NCI-H226 (cell line): ENCODE measurements at places on chromosomes 6 and 20.

DNA sequence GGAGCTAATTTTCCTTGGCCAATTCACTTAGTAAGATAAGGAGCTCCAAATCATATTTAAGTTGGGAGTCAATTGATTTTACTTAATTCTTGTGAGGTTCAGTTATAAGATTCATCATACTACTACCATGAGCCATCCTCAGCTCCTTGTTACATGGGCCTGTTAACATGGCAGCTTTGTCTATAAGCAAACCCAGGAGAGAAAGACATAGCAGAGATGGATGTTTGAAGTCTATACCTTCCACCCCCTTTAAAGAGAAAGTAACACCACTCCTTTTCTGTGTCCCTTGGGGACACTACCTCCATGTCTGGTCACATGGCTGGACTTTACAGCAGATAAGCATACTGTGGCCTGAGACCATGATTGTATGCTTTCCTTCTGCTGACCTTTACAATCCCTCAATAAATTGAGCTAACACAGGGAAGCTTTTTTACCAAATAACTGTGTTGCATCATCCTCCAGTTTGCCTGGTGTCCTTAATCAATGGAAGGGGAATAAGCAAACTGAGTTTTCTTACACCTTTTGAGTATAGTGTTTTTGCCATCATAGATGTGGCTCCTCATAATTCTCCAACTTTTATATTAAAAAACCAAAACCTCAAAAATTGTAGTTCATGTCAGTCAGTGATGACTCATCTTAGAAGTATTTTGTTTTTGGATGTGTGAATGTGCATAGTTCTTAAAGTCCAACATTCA lies 9.8 kb upstream of the ZNFX1 start:
- no peak for DNase-seq

DNA sequence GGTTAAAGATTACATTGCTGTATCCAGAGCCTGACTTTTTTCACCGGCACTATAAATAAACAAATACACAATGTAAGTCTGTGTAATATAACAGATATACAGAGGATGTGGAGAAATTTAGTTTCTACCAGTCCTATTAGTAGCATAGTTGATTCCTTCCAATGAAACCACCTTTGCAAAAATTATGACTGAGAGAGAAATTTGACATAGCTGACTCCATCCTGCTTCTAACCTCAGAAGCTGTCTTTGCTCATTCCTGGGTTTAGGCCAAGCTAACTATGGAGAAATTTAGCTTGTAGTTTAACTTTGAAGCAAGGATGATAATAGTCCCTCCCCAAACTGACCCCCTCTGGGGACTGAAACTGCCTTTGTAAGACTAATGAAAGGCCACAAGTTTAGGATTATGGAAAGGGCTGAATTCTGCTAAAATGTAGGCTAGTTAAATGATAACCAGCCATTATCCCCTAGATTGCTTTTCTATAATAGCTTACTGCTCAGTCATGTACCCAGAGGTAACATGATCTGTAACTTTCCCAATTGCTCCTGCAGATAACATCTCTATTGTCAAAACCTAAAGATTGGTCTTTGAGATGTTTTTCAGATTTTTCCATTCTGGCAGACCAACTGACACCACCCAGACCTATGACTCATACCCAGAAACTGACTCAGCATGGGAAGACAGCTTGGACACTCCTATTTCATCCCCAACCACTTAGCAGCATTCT lies 172.8 kb upstream of the ARG1 start:
- DNase-seq: peak; percentile 72

DNA sequence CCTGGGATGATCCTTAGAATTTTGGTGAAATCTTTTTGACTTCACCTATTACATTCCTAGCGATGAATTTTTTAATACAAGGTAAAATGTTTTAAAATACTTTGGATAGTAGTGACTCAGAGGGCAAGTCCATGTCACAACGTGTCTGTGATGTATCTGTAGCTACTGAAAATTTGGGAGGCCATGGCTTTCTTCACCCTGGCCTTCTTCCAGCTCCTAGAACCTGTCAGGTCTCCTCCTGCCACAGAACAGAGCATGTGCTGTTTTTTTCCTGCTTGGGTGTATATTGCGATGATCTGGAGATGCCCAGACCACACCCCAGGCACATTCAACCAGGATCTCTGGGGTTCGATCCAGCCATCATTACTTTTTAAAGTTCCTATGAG lies 194.4 kb downstream of the BTBD3 start:
- no peak for DNase-seq

DNA sequence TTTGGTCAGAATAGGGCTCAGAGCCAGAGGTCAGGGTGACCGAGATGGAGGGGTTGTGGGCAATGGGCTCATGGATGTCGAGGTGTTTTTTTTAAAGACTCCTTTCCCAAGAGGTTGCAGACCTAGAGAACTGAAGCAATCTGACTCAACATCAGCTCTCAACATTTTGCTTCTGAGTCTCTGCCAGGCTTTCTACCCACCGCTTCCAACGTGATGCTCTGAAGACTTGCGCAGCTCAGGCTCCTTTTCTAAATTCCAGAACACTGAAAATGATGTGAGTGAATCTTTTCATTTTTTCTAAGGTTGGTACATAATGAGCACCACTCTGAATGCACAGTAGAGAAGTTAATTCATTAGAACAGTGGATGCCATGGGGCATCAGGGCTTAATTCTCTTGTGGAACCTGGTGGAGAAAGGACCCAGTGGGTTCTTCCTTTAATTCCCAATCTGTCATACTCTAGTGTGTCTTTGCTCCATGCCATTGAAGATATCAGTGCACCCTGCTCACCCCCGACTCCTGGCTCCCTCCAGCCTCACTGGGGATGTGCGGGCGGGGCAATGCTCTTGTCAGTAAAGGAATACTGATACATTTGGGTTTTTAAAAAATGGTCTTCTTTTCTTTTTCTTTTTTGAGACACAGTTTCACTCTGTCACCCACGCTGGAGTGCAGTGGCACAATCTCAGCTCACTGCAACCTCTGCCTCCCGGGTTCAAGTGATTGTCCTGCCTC lies 17.0 kb upstream of the KIF13A start:
- no peak for DNase-seq

GRCh38 chr6:149627672-149628071 lies 20.8 kb downstream of the KATNA1 start:
- DNase-seq: no peak

GRCh38 chr20:50312682-50313521 lies 122.3 kb downstream of the CEBPB start:
- peak; percentile 97 for DNase-seq

DNA sequence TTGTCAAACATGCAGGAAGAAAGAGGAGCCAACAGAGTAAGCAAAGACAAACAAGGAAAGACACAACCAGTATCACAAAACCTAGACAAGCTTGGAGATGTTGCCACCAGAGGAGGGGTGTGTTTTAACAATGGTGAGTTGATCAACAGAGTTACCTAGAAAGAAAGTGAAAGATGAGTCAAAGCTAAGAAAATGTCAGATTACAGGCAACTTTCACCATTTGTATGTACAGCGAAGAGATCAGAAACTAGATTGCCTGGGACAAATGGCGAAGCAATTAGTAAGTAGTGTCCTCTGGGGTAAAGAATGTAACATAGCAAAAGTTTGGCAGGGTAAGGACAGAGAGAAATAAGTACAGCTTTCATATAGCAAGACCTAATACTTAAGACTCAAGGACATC lies 51.6 kb upstream of the POU3F2 start:
- no peak for DNase-seq

GRCh38 chr6:154614101-154614500 lies 103.6 kb upstream of the CNKSR3 start:
- DNase-seq: peak; percentile 12

GRCh38 chr6:52689857-52690256 lies 18.9 kb downstream of the TMEM14A start:
- DNase-seq: no peak

DNA sequence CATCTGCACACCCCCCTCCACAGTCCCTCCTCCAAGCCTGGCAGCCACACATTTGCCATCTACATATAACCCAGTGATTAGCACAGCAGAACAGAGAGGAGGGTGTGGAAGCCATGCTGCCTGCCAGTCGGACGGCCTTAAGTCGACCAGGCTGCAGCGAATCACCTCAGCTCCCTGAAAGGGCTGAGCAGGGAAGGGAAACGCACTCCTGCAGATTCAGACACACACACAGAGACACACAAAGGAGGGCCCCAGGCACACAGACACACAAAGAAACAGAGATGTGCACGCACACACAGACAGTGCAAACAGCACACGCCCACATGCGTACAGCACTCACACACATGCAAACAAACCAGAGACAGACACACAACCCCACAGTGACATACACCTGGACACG lies 11.2 kb upstream of the SIRPA start:
- no peak for DNase-seq

DNA sequence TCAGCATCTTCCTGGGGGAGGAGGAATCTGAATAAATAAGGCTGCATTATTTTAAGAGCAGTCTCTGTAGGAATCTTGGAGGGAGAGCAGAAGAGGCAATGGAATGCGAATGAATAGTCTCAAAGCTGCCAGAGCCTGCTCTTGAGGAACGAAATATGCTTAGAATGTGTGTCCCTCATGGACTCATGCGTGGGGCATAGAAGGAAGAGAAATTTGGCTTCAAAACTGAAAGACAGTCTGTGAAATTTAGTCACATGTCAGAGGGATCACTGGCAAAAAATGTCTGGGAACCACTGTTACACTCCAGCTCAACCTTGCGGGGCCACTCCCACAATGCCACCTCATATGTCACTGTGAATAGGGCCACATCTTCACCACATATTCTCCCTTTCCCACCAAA lies 95.5 kb downstream of the GJA10 start:
- DNase-seq: peak; percentile 32

GRCh38 chr20:3316136-3316535 lies 77.1 kb upstream of the SLC4A11 start:
- no peak for DNase-seq

DNA sequence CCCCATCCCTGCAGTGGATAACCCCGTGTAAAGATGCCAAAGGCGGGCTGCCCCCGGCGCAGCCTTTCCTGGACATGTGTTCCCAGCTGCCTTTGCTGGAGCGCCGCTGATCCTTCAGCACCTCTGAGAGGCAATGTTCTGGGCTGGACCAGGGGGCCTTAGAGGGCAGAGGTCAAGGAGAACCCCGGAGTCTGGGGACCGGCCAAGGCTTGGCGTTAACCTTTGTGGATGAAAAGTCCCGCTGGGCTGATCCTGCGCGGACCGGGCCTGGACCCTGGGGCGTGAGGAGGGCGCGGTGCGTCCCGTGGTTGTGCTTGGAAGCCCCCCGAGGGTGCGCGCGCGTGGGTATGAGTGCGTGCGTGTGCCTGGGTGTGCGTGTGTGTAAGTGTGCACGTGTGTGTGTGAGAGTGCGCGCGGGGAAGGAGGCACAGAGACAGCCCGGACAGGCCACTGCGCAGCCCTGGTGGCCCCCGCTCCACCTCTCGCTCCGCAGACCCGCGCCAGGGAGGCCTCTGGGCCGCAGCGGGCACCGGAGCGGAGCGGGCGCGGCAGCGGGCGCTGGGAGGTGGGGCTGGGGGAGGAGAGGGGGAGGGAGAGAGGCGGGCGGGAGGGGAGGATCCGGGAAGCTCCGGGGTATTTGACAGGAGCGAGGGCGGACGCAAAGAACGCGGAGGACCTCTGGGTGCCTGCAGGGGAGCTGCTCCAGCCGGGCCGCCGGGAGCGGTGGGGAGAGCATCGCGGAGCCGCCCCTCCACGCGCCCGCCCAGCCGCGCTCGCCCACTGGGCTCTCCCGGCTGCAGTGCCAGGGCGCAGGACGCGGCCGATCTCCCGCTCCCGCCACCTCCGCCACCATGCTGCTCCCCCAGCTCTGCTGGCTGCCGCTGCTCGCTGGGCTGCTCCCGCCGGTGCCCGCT lies at the start of gene SMOC2:
Gene SMOC2 (plus strand): TSS at position 665 of the 914 bp plus-strand sequence. CDS start 187 bp downstream, at position 852.
- no peak for DNase-seq

DNA sequence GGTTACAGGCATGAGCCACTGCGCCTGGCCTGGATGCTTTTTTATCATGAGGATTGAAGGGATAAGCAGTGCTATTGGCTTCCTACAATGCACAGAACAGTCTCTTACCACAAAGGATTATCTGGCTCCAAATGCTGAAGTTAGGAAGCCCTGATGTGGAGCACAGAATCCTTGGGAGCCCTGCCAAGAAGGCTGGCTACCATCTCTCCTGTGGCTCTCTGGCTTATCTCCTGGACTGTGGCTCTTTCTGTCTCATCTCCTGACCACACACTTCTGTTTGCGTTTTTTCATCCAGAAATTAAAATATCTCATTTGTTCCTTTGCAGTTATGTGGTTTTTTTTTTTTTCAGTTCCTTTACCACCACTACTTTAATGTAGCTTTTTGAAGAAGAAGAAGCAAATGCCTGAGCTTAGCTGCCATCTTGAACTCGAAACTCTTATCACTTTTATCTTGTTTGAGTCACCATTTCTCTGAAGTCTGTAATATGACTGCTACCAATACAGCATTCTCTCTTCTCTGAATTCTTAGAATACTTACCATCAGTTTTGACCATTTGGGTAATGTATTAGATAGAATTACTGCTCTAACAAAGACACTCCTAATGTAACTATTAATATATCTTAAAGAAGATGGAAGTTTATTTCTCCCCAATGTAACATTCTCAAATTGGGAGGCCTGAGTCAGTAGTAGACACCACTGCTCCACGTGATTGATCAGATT lies 1044.7 kb downstream of the KIF16B start:
- peak; percentile 25 for DNase-seq

GRCh38 chr20:8795404-8795803 lies 273.5 kb upstream of the PLCB4 start:
- no peak for DNase-seq

GRCh38 chr6:16332175-16332542 lies 93.8 kb downstream of the GMPR start:
- peak; percentile 59 for DNase-seq

DNA sequence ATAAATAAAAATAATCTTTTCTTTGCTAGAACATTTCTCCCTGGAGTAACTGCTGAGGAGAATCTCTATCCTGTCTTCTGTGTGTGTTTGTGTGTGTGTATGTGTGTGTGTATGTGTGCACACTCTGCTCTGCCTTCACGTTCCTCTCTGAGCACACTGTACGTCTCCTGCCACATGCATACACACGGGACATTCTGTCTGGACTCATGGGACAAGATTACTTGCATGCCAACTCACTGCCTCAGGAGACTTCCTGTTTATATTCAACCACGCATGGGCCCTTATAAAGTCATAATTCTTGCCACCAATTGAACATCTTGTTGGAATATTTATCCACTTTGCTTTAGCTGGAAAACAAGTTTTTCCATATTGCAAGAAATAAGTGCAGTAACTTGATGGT lies 930.6 kb downstream of the KIF16B start:
- DNase-seq: no peak

- no peak for DNase-seq
Measured at GRCh38 chr6:28264834-28265401, 2.0 kb upstream of the ZSCAN26 start.

GRCh38 chr20:3777716-3778629 lies 3.3 kb downstream of the SPEF1 start:
- no peak for DNase-seq

GRCh38 chr6:19734519-19734918 lies 102.7 kb upstream of the ID4 start:
- no peak for DNase-seq

GRCh38 chr6:36677753-36678487 lies 594 bp upstream of the CDKN1A start:
- DNase-seq: no peak

DNA sequence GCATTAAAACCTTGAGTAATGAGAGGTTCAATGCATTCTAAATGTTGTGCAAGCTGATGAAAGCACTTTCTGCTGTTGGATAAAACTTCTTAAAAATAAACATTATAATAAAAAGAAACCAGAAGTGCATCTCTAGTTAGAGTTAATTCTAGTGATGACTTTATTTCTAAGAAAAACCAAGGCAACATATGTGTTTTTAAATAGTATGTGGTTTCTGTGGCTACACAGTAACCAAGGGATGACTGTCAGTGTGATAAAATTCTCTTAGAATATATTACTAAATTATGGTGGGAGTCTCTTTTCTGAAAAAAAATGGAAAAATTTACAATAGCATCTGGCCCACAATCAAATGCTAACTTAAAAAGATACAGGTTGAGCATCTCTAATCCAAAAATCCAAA lies 117.0 kb downstream of the ME1 start:
- no peak for DNase-seq
